SHP77 treated with DMSO at 0.1 percent for 48 hours (cell line): ENCODE measurements at places on chromosomes 1 and 21.

DNA sequence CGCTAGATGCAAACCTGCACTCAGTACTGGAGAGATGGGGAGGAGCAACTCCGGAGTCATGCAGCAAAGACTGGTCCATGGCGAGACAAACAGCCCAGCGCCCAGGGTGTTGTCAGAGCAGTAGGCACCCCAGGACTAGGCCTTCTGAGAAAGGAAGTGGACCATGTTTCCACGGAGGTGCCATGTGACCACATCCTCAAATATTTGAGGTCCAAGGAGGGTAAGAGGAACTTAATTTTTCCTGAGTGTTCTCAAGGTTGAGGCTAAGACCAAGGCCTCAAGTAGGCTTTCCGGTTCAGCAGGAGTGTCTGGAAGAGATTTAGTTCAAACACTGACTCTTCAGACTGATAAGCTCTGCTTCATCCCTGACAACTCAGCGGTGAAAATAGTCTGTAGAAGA, 186.2 kb downstream of the RHOU start:
- no peak for DNase-seq

DNA sequence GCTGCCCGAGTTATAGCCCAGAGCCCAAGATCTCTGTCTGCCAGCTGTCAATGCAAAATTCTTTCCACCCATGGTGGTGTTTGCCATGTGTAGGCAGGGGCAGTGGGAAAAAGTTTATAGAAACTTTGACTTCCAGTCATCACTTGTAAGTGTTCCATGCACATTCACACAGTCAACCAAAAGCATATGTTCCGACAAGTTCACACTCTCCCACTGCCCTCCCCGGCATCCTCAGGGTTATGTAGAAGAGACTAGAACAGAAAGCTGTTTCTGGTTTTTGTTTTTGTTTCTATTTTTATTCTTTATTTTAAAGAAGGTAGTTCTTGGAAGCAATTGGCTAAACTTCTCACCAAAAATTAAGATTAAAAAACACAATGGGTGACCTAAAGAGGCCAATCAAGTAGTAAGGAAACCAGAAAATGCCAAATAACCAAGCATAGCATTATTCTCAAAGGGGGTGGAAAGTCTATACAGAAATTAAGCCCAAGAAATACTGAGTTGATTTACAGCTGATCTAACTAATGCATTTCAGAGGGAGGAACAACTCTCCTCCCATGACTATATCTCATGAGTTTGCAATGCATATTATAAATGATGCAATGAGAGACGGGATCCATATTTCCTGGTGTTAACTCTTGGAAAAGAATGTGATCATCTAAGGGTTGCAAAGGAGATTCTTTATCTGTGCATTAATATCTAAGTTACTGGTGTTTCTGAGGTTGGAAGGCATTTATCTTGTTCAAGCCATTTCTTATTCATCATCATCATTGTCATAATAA, 91.5 kb upstream of the ETS2 start:
- no peak for DNase-seq

DNA sequence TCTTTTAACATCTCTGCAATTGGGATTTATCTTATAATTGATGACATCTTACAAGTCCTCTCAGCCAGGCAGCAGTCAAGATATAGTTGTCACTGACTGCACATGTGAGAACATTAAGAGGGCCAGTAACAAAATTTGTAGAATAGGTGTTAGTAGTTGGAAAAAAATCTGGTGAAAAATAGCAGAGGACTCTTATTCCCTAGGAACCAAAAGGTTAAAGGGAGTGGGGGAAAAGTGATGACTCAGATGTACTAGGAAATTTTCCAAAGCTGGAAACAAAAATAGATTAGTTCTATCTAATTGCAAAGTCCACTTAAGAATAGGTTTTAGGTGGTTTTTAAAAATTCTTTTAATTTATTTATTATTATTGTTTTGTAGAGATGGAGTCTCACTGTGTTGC, 3.6 kb downstream of the NUP210L start:
- no peak for DNase-seq

- no peak for DNase-seq
Measured at GRCh38 chr1:150282558-150282958, 204 bp downstream of the CIART start.

DNA sequence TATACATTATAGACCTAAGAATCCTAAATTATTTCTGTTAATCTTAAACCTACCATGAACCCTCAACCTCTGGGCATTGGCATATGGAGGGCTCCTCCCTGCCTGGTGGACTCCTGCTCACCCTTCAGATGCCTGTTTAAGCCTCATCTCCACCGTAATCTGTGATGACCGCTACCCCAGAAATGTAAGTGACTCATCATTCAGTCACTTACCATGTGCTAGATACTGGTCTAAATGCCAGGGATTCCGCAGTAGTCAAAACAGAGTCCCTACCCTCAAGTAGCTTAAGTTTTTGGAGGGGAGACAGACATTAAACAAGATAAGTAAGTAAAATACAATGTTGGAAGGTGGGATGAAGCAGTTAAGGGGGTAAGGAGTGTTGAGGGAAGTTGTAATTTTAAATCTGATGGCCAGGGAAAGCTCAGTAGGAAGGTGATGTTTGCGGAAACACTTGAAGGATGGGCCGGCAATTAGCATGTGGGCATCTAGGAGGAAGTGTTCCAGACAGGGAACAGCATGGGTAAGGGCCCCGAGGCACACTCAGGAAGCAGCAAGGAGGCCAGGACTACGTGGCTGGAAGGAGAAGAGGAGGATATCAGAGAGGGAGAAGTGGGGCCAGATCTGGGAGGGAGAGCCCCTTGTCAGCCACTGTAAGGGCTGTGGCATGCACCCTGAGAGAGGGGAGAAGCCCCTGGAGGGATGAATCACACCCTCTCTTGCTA, 141.7 kb upstream of the HOOK1 start:
- DNase-seq, result no peak

GRCh38 chr1:111769517-111770146, 13.9 kb downstream of the DDX20 start:
- DNase-seq, result no peak

- DNase-seq, result no peak
Measured at GRCh38 chr1:239053279-239053678, 333.1 kb upstream of the CHRM3 start.

- DNase-seq, result peak; percentile 37
Measured at GRCh38 chr1:66168948-66169671, 364.8 kb upstream of the SGIP1 start.

DNA sequence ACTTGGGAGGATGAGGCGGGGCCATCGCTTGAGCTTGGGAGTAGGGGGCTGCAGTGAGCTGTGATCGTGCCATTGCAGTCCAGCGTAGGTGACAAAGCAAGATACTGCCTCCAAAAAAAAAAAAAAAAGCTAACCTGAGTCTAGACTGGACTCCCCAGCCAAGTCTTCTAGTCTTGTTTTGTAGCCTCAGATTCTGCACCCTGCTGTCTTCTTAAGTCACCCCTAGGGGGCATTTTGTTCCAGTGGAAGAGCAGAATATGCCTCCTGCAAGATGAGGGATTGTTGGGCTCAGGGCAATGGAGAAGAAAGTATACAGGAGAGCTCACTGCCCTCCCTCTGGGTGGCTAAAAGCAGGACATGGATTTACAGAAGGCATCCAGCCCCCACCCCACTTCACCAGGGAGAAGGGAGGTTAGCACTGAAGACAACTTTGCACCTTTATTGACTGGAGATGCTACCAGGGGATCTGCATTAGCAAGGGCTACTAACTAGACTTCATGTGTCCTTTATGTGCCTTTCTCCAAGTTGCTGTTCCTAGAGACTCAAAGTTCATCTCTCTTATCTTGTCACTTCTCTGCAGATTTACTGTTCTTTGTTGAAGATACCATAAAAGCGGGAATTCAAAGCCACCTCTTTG, 15.3 kb upstream of the RNF187 start:
- DNase-seq, result peak; percentile 78

DNA sequence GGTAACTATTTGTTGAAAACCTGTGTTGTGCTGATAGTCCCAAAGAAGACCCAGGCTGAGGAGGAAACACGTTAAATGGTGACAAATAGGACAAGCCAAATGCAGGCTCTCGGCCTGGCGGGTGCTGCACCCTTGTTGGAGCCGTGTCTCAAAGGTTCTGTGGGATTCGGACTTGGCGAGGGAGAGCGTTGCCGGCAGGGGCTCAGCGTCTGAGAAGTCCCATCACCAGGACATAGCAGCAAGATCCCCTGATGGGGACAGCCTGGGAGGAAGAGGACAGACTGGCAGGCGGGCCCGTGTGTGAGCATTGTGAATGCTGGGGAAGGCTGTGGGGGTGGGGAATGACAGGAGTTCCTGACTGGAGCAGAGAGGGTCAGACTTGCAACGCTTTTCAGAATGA, 142.5 kb downstream of the PGBD5 start:
- no peak for DNase-seq

GRCh38 chr1:204647114-204647804, 38.3 kb downstream of the LRRN2 start:
- no peak for DNase-seq

GRCh38 chr1:92484472-92485380, 2.0 kb downstream of the GFI1 start:
- no peak for DNase-seq

DNA sequence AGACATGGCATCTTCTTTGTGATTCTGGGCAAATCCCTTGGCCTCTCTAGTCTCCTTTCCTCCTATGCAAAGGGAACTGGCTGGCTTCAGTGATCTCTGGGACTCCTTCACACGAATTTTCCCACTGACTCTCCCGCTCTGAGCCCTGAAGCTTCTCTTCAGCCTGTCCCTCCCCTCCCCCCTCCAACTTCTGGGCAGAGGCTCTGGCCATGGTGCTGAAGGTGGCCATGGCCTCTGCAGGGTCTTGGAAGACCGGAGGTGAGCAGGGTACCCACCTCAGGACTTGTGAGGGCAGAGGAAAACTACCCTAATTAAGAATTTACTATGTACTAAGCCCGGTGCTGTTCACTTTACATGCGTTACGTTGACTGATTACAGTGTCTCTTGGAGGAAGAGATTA, 29.4 kb upstream of the POU3F1 start:
- no peak for DNase-seq

GRCh38 chr1:187001198-187001889, 172.6 kb downstream of the PLA2G4A start:
- DNase-seq, result no peak
